Karpas-422 (cell line): ENCODE measurements at places on chromosomes 7 and 10. TPM values are rescaled to one million over a fixed set of nuclear protein-coding genes. Genes with fewer than 3 reads are reported as not detected.

DNA sequence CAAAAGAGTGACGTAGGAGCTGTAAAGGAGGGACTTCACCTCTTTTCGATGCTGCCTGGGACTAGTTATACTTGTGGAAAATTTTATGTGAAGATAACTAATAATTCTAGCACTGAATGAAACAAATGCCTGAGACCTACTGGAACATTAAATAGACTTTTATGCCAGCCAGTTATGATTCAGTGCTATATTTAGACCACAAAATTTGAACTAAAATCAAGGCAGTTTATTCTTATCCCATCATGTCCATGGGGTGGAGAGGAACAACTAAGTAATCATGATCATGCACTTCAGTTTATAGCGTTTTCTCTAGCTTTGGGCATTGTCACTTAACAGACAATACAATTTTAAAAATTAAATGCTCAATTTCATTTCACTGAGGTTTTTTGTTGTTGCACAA is 76.7 kb downstream of the ZEB1 start:
- DNase-seq: no peak

DNA sequence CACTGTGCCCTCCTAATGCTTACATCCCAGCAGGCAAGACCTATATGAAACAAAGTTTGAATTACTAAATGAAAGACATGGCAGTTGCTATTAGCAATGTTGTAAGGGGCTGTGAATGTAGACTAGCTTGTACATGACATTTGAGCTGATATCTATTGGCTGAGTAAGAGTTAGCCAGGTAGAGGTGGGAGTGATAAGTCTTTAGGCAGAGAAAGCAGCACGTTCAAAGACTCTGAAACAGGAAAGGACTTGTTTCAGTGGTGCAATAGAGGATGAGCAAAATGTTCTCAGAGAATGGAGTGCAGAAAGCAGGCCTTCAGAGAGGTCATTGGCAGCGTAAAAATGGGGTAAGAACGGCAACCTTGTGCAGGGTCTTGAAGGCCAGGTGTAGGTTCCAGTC is 687.6 kb downstream of the AUTS2 start:
- DNase-seq: no peak

Gene HMX3
- not detected in 2 replicates for total RNA-seq

- DNase-seq: no peak
Measured at GRCh38 chr10:60901561-60902235, 42.3 kb downstream of the RHOBTB1 start.

- DNase-seq: peak; percentile 49
Measured at GRCh38 chr10:620417-620816, 69.1 kb downstream of the DIP2C start.

- DNase-seq: no peak
Measured at GRCh38 chr7:51351661-51352060, 35.1 kb upstream of the COBL start.

DNA sequence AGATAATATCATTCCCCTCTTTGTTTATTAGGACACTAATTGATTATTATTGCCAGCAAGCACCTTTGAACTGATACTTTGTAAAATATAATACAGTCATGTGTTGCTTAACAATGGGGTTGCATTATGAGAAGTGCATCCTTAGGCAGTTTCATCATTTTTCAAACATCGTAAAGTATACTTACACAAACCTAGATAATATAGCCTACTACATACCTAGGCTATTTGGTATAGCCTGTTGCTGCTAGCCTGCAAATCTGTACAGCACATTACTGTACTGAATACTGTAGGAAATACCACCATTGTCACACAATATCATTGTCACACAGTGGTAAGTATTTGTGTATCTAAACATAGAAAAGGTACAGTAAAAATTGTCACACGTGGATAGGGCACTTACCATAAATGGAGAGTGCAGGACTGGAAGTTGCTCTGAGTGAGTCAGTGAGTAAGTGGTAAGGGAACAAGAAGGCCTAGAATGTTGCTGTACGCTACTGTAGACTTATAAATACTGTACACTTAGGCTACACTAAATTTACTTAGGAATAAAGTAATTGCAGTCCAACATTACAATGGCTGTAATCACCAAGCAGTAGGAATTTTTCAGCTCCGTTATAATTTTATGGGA is 70.7 kb downstream of the LCOR start:
- DNase-seq: no peak

- no peak for DNase-seq
Measured at GRCh38 chr7:159172400-159172799, 27.7 kb upstream of the VIPR2 start.

DNA sequence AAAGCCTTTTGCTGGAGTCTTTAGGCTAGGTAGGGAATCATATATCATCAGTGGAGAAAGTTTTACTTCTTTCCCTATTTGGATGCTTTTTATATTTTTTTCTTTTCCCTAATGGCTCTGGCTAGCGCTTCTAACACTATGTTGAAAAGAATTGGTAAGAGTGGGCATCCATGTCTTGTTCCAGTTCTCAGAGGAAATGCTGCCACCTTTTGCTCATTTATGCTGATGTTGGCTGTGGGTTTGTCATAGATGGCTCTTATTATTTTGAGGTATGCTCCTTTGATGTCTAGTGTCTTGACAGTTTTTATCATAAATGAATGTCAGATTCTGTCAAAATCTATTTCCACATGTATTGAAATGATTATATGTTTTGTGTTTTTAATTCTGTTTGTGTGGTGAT is 1544.1 kb downstream of the REEP3 start:
- DNase-seq: no peak

- DNase-seq: no peak
Measured at GRCh38 chr7:105940109-105940508, 23.0 kb upstream of the CDHR3 start.

GRCh38 chr10:43912469-43912868 is 263.8 kb upstream of the ZNF32 start:
- DNase-seq: no peak

DNA sequence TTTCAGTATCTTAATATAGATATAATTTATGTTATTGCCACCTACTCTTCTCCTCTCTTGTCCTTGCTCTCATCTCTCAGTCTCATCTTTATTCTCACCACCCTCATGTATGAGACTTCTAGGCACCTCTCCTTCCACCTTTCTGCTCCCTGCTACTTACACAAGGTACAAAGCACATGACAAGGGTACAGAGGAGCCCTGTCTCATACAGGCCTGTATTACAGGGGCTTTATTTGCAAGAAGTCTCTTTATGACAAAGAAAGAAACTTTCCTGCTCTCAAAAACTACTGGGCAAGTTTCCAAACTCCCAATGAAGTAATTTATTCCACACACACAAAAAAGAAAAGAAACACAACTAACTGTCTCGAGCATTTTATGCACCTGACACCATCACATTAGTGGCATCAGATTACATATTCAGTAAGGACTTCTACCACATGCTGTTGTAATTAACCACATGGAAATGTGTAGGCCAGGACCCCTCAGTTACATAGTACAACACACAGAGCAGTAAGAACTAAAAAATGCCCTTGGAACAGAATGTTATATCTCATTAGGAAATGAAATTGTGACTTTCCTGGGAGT is 253.1 kb downstream of the FZD1 start:
- DNase-seq: no peak

DNA sequence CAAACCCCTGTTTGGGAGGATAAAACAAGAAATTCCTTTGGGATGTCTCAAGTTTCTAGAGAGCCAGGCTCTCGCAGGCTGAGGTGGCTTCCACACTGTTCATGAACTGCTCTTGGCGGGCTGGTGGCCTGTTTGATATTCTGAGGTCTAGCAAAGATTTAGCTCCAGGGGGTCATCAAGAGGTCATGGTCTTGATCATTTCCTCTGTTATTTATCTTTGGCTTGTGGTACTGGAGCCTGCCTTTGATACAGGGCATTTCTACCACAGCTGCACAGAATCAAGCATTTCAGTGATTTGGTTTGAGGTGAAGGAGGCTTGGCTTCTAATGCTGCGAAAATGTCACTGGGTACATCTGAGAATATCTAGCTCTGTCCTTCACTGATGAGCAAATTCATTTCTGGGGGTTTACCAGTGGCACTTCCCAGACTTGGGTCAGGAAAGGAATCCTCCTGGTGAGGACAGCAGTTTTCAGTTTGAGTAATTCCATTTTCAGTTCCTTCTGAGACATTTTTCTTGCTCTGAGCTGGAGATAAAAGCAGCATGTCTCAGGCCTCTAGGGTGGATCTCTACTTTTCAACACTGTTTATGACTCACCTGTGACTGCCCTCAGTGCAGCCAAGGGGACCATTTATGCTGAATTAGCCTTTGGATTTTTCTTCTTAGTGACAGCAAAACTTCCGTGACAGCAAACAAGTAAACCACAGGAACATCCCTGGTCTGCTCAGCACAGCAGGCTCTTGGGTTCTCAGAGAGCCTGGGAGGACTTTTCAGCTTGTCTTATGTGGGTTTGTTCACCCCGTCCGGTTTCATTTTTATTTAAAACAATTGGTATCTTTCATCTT is 312.0 kb downstream of the RNLS start:
- DNase-seq: no peak

GRCh38 chr7:11786186-11786585 is 45.8 kb downstream of the THSD7A start:
- DNase-seq: no peak

Gene CYP3A5
- not detected in 2 replicates for total RNA-seq
